ENCODE measurements at places on chromosomes 1 and 21.

- DNase-seq = no peak
Observed at GRCh38 chr1:203546274-203546673, 52.3 kb downstream of the OPTC start.

GRCh38 chr1:145926686-145927062, 610 bp downstream of the RBM8A start:
- DNase-seq = peak; percentile 47

GRCh38 chr21:45990741-45991605, 9.4 kb downstream of the COL6A1 start:
- no peak for DNase-seq

- DNase-seq = no peak
Observed at GRCh38 chr1:113958691-113959090, 20.6 kb upstream of the OLFML3 start.
